ENCODE measurements at places on chromosomes 13 and 19.

DNA sequence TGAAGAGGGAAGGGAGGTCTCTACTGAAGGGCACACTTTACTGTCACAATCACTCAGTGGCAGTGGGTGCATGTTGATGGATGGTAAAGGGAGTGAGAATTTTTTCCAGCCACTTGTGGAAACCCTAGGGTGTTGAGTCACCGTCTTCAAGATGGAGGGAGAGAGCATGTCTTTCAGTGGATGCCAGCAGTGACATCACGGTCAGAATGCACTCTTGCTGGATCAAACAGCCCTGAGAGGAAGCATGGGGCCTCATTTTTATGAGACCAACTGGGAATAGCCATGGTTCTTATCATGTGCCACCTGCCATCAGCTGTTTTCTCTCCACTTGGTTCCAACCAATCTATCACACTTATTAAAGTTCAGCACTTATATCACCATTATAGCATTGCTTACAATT is 182.5 kb downstream of the KCNRG start:
- DNase-seq = no peak

DNA sequence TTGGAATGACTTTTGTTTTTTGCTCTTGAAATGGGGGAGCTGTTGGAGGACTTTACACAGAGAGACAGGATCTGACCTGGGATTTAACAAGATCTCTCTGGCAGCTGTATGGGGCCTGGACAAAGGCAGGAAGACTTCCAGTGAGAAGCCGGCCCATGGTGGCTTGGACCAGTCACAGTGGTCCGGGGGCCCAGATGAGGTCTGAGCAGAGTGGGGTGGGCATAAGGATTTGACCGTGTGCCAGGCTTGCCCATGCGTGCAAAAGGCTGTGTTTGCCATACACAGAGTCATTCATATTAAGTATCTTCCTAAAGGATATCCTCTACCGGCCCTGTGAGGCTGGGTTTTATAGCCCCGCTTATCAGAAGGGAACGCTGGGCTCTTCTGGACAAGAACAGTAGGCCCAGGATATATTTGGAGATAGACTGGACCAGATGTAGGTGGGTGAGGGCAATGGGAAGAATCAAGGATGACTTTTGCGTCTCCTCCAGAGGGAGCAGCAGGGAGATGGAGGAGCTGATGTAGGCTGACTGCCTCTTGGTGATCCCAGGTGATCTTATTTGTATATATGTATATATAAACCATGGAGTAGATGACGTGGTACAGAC is 4.1 kb downstream of the SPACA6 start:
- DNase-seq = no peak

DNA sequence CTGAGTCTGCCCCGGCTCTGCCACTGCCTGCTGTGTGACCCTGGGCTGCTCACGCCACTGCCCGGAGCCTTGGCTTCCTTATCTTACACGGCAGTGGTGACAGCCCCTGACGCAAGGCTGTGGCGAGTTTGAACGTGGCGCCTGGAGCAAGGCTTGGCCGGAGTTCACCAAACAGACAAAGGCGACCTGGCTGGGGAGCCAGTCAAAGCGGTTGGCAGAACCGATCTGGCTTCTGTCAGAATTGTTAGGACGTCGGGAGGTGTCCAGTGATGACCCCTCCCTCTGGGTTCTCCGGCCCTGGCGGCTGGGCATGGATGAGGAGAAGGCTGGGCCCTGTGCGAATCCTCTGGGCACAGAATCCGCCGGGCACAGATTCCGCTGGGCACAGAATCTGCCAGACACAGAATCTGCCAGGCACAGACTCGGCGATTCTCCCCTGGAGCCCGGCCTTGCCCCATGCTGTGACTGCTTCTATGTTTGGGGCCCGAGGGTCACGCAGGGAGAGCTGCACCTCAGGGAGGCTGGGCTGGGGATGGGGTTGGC is 11.7 kb upstream of the TMEM255B start:
- no peak for DNase-seq

- no peak for DNase-seq
Measured at GRCh38 chr13:67776151-67776550, 546.0 kb upstream of the PCDH9 start.

DNA sequence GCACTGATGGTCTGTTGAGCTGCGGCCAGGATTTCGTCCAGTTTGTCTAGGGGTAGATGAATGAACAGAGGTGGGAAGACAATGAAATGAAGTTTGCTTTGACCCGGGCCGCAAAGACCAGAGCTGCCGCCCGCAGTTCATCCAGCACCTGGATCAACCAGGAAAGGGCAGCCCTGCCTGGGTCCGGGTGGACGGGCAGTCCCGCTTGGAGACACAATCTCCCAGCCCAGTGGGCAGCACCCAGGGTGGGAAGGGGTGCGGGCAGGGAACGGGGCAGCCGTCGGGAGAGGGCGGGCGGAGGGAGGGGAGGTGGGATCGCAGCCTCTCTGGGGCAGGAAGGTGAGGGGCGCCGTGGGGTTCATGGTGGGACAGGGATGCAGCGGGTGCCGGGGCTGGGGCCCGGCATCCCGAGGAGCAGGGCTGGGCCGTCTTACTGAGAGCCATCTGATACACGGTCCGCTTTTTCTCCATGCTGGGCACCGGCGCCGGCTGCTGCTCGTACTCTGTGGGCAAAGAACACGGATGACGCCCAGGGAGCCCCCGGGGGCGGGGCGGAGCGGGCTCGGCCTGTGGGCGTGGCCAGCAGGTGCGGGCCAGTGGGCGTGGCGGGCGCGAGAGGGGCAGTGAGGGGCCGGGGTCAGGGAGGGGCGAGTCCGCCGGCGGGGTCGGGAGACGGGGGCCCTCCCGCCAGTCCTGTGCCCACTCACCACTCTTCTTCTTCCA is 33.1 kb downstream of the SHANK1 start:
- no peak for DNase-seq

GRCh38 chr13:28588296-28588695 is 70.6 kb upstream of the POMP start:
- DNase-seq = peak; percentile 60

DNA sequence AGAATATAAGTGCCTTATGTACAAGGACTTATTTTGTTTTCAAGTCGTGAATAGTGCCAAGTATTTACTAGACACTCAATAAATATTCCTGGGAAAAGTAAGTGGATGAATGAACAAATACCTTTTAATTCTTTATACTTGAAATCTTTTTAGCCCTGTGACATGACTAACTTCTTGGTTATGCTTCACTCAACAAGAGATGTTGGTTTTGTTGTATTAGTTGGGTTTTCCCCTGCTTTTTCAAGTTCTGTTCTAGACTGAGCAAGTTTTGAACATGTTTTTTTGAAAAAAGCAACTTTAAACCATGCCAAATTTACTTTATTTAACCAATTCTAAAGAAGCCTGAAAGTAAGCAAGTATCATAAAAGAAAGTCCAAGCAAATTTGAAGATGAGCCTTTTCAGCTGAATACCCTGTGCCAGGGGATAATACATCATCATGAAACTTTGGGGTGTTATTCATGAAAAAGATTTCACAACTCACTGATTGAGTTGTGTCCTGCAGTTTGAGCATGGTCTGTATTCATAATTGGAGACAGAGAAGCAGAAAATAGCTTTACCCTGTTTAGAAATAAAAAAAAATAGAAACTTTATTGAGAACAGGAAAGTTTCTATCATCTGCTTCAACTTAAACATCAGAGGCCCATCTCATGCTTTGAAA is 11.1 kb downstream of the LMO7 start:
- no peak for DNase-seq

GRCh38 chr19:44308011-44308410 is 3.2 kb upstream of the ZNF235 start:
- no peak for DNase-seq

DNA sequence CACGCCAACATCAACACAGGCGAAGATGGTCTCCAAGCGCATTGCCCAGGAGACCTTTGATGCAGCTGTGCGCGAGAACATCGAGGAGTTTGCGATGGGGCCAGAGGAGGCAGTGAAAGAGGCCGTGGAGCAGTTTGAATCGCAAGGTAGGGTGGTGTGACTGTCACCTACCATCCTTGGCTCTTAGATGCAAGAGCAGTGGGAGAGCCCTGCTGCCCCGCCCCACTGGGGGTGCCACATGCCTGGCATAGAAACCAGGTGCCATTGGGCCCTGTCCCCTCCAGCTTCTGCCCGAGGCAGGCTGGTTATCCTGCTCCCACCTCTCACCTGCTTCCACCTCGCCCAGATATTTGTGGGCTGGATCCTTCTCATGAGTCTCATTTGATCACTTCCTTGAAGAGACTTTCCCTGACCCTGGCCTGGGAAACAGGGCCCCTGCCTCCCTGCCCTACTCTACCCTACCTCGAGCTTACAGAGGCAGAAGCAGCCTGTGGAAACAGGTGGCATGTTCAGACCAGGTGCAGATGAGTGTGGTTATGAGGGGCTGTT is 9.4 kb downstream of the ARMC6 start:
- no peak for DNase-seq

DNA sequence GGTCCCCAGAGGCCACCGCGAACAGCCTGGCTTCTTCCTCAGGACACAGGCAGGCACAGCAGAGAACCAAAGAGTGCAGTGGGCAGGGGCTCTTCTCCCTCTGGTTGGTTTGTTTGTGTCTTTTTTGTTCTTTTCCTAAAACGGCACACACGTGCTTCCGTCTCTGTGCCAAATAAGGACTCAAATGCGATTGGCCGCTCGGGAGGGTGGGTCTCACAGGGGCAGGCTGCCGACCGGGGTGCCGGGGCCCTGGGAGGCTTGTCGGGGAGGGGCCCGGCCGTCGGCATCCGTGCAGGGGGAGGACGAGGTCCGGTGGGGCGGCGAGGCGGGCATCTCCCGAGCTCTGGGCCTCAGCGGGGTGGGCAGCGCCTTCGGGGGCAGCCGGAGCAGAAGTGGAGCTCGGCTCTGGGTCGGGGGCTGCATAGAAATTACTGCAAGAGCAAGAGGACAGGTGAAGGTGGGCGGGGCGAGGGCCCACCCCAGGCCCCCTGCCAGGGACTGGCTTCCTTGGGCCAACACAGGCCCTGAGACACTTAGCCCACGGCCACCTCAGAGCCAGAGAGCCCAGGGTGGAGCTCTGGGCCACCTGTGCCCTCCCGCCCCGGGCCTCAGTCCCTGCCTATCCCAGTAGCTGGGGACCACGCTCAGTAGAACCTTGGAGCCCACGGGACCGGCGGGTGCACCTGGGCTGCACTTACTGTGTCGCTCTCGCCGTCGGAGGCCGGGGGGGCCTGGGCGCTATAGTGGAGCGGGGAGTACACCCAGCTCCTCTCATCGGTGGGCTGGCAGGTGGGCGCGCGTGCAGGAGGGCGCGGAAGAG is 6.4 kb upstream of the CACTIN start:
- no peak for DNase-seq

- peak; percentile 87 for DNase-seq
Measured at GRCh38 chr13:110531671-110532083, 29.8 kb downstream of the RAB20 start.

DNA sequence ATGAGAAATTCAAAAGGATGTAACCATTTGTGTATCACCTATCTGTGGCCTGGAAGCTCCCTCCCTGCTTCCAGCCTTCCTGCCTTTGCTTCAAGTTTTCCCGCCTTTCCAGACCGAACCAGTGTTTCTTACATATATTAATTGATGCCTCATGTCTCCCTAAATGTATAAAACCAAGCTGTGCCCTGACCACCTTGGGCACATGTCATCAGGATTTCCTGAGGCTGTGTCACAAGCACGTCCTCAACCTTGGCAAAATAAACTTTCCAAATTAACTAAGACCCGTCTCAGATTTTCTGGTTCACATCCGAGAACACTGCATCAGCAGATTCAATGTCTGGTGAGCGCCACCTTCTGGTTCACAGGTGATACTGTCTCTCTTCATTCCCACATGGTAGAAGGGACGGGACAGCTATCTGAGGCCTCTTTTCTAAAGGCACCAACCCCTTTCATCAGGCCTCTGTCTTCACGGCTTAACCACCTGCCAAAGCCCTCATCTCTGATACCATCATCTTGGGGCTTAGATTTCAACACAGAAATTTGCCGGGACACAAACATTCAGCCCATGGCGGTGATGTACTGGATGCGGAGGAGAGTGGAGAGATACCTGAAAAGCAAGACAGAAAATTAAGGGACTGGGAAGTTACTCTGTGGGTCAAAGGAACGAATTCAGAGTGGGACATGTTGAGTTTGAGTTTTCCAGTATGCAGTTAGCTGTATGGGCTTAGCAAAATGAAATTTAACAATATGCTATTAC is 58.7 kb upstream of the PABPC3 start:
- DNase-seq = peak; percentile 25

- no peak for DNase-seq
Measured at GRCh38 chr19:900043-900301, 6.7 kb downstream of the RNU6-9 start.

GRCh38 chr19:36169084-36169760 is 17.0 kb upstream of the COX7A1 start:
- DNase-seq = no peak

DNA sequence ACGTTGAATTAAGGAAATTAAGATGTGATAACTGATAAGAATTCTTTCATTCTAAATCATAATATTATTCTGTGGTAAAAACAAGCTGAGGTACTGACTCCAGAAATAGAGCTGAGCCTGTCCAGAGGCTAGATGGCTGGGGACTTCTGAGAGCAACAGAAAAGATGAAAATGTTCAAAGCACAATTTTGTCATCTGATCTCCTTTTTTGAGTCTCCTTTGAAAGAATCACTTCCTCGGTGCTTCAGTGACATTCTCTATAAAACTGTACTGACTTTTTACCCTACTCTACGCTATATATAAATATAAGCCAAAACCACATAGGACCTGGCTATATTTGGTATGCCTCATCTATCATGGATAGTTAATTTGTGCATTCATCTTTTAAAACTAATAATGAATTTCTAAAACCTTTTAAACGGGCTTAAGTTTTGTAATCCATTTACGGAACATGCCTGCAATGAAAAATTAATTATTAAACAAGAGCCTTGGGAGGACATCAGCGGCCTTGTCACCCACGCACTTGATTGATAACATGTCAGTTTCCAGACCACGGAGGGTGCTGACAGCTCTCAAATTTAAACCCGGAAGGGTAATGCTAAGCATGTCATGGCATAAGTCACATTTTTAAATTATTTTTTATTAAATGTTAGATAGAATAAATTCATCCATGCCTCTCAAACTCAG is 235.5 kb downstream of the PCDH9 start:
- no peak for DNase-seq
